Prostate gland (tissue), 2 donors: ENCODE measurements at places on chromosomes 11 and 22. TPM values are rescaled to one million over a fixed set of nuclear protein-coding genes. Genes with fewer than 3 reads are reported as not detected.

- H3K27ac ChIP-seq, result no peak overlapping the region
- no peak for DNase-seq
- no peaks in the 10 kb centered on the region for H3K27me3 ChIP-seq
- H3K4me1 ChIP-seq, result no peaks in the 10 kb centered on the region
- no peaks in the 10 kb centered on the region for H3K36me3 ChIP-seq
These were observed 28.7 kb downstream of the MCAM start for GRCh38 chr11:119288219-119288618.

The CADM1 gene
- 49.6 TPM for total RNA-seq

- DNase-seq, result no peak
- H3K36me3 ChIP-seq, result no peaks in the 10 kb centered on the region
- no peak overlapping the region for H3K27ac ChIP-seq
- H3K4me1 ChIP-seq, result no peaks in the 10 kb centered on the region
- H3K27me3 ChIP-seq, result no peaks in the 10 kb centered on the region
- no peak overlapping the region for H3K4me3 ChIP-seq
These were observed 64.2 kb downstream of the KREMEN1 start for GRCh38 chr22:29136782-29137700.

The TRIM49D2 gene
- 0.62 TPM for total RNA-seq

- H3K36me3 ChIP-seq, result no peaks in the 10 kb centered on the region
- no peak overlapping the region for H3K4me3 ChIP-seq
- no peak overlapping the region for H3K27ac ChIP-seq
- DNase-seq, result no peak
- H3K27me3 ChIP-seq, result no peaks in the 10 kb centered on the region
- H3K4me1 ChIP-seq, result no peaks in the 10 kb centered on the region
These were observed 25.8 kb downstream of the RCN1 start for GRCh38 chr11:32116668-32117067.

DNA sequence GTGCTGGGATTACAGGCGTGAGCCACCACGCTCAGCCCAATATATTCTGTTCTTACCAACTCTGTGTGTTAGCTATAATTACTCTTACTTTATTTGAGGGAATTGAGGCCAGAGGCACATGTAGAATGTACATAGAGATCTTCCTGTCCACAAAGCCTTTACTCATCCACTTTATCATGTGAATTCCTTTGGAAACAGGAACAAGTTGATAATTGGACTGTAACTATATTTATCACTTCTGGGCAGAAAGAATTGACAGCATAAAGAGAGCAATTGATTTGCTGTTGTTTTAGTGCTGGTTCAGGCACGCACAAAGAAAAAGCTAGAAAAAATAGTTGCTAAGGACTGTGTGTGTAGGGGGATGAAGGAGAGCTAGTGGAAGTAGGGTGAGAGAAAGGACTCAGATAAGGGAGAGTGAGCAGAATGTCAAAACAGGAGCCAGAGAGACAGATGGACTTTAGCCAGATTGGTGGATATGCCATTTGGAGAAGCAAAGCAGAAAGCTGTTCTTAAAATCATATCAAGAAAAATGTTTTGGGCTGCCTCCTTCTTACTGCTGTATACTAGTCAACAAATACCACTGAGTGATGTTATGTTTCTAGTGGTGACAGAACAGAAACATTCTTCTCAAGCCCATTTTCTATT lies 929.8 kb upstream of the CNTN5 start:
- DNase-seq, result no peak
- H3K27me3 ChIP-seq, result no peaks in the 10 kb centered on the region
- no peak overlapping the region for H3K4me3 ChIP-seq
- H3K27ac ChIP-seq, result no peak overlapping the region
- H3K4me1 ChIP-seq, result no peaks in the 10 kb centered on the region

The PNPLA5 gene
- total RNA-seq, result not detected

GRCh38 chr11:44557464-44557863 lies 8.0 kb upstream of the CD82 start:
- no peaks in the 10 kb centered on the region for H3K4me1 ChIP-seq
- no peak overlapping the region for H3K27ac ChIP-seq
- H3K27me3 ChIP-seq, result no peaks in the 10 kb centered on the region

- no peak overlapping the region for H3K27ac ChIP-seq
- H3K4me1 ChIP-seq, result no peaks in the 10 kb centered on the region
- H3K4me3 ChIP-seq, result no peak overlapping the region
- no peak for DNase-seq
These were observed 98.2 kb downstream of the MSANTD4 start for GRCh38 chr11:105923807-105924206.

The NCAM1 gene
- 39.7 TPM for total RNA-seq

The LSP1 gene
- total RNA-seq, result 11.6 TPM

The FAU gene
- 691 TPM for total RNA-seq

- DNase-seq, result no peak
- peaks cover 6% of the 10 kb centered on the region for H3K27me3 ChIP-seq
- no peaks in the 10 kb centered on the region for H3K4me1 ChIP-seq
- no peaks in the 10 kb centered on the region for H3K36me3 ChIP-seq
These were observed 58.6 kb upstream of the EIF3D start for GRCh38 chr22:36587289-36588154.

DNA sequence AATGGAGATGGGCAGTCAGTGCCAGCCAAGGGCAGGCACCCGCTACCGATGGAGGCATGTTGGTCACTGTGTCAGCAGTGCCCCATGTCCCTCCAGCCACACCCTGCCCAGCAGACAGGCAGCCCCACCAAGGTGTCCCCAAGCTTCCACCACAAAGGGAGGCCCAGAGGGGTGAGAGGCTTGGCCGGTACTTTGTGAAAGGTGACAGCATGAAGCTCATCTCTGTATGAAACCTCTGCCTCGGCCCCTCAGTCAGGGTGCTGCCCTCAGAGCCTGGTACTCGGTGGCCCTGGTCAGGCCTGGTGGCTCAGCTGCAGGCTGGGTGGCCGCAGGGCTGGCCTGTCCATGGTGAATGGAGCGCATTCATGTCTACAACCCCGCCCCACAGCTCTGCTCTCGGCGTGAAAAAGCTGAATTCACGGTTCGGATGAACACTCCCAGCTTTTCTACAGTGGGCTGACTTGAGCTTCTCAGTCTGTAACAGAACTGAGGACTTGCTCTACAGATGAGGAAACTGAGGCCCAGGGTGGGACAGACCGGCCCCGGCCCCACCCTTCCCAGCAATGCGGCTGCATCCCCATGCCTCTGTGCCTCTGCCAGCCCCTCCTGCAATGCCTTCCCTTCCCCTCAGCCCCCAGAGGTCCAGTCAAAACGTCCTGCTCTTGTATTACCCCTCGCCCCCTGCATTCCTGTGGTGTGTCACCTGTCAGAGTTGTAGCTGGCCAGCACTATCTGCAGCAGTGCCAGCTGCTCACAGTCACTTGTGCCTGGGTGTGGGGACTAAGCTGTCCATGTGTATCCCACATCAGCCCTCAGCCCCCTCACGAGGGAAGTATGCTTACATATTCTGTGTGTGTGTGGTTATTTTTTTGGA lies 27.7 kb downstream of the RSPH14 start:
- no peaks in the 10 kb centered on the region for H3K4me1 ChIP-seq
- no peak for DNase-seq
- H3K36me3 ChIP-seq, result no peaks in the 10 kb centered on the region
- no peak overlapping the region for H3K27ac ChIP-seq
- no peak overlapping the region for H3K4me3 ChIP-seq

- no peaks in the 10 kb centered on the region for H3K36me3 ChIP-seq
- no peaks in the 10 kb centered on the region for H3K4me1 ChIP-seq
- DNase-seq, result no peak
- no peaks in the 10 kb centered on the region for H3K27me3 ChIP-seq
These were observed 14.1 kb downstream of the VWCE start for GRCh38 chr11:61280883-61281580.

DNA sequence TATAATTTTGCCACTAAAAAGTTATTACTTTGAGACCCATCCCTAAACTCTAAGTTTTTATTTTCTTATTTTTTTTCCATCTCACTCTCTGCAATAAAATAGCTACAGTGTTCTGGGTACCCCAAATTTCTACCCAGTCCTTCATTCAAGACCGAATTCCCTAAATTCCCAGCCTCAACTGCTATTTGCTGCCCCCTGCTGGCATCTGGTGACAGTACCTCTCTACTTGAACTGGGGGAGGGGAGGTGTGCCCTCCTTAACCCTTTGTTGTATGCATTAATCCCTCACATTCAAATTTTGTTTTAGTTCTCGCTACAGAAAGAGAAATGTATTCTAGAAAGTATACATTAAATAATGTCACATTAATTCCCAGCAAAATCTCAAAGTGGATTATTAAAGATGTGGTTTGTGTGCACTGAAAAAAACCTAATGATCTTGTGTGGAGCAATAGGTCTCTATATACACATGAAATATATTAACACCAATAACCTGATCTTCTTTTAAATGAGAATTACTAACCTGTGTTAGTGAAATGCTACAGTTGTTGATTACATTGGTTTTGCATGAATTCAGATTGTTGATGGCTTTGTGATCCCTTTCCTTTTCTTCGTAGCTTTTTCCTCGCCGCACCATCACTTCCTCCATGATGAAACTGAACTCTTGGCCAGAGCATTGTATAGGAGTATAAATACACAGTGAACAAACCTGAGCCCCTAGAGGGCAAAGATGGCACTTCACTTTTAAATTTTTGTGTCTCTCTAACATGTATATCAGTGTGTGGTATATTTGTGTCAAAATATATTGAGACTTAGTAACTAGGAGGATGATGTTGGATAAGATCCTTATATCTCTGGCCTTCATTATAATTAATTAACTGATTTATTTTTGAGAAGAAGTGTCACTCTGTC lies 590.0 kb downstream of the METTL15 start:
- no peaks in the 10 kb centered on the region for H3K27me3 ChIP-seq
- H3K27ac ChIP-seq, result no peak overlapping the region
- H3K36me3 ChIP-seq, result no peaks in the 10 kb centered on the region
- no peaks in the 10 kb centered on the region for H3K4me1 ChIP-seq

The MS4A3 gene
- not detected for total RNA-seq
